Hepatocyte (in vitro differentiated cells): ENCODE measurements at places on chromosomes 7 and 10. TPM values are rescaled to one million over a fixed set of nuclear protein-coding genes. Genes with fewer than 3 reads are reported as not detected.
A peak's percentile ranks its signal among the peaks of the same experiment; 100 is the strongest.

- peak; percentile 47 for DNase-seq
- no peaks in the 10 kb centered on the region for H3K36me3 ChIP-seq
- no peaks in the 10 kb centered on the region for H3K27me3 ChIP-seq
- H3K4me3 ChIP-seq, result no peak overlapping the region
- H3K4me1 ChIP-seq, result no peaks in the 10 kb centered on the region
Observed at GRCh38 chr10:52729271-52730104, 43.1 kb downstream of the MBL2 start.

- no peak overlapping the region for H3K27ac ChIP-seq
- no peaks in the 10 kb centered on the region for H3K36me3 ChIP-seq
- H3K4me3 ChIP-seq, result no peak overlapping the region
- H3K27me3 ChIP-seq, result peaks cover 4% of the 10 kb centered on the region
Observed at GRCh38 chr10:28036587-28036986, 37.7 kb upstream of the ODAD2 start.

Gene SPDYE6
- 0.68 and 1.0 TPM in 2 replicates for polyA plus RNA-seq

DNA sequence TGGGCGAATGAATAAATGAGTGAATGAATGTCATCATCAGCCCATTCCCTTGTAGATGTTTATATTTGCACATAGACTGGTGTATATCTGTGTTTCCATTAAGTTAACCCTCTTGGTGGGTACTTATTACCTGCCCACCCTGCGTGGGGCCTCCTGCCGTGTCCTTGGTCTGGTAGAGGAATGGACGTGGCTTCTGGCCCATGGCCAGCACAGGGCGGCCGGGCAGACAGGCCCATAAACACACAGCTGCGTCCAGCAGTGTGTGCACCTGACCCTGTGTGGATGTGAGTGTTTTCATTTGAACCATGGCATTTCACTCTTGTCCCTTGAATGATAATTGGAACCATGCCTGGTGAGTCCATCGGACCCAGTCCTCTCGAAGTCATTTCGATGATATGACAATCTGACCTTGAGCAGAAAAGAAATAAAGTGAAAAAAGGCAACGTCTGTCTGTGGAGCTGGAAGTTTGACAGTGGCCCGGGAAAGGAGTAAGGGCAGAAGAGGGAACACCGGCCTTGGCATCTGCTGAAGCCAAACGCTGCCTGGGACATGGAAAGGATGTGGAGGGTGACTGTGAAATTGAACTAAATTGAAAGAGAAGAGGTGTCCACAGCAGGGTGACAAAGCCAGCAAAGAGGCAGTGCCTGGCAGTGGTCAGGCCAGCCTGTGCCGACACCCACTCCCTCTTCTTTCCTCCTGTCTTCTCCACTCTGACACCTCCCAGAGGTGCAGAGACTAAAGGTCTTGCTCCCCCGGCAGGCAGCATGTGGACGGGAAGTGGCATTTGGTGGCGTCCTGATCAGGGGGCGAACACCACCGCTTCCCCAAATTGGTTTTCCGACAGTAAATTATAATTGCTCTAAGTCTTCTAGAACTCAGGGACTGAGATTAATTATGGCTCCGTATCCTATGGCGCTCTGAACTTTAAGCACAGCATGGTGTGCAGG lies 199.0 kb upstream of the ZMIZ1 start:
- no peak overlapping the region for H3K4me3 ChIP-seq
- H3K27ac ChIP-seq, result no peak overlapping the region
- DNase-seq, result peak; percentile 1
- no peaks in the 10 kb centered on the region for H3K27me3 ChIP-seq
- H3K4me1 ChIP-seq, result no peaks in the 10 kb centered on the region
- no peaks in the 10 kb centered on the region for H3K36me3 ChIP-seq
